ENCODE measurements at places on chromosomes 2 and 18. TPM values are rescaled to one million over a fixed set of nuclear protein-coding genes. Genes with fewer than 3 reads are reported as not detected.

The SLC5A7 gene
- total RNA-seq = 0.27 TPM

The IL18RAP gene
- not detected for total RNA-seq

The GGCX gene
- total RNA-seq = 49.6 TPM

- no peak for DNase-seq
Observed at GRCh38 chr2:205902900-205903237, 183.1 kb downstream of the INO80D start.

GRCh38 chr2:63046552-63046951, 4.1 kb upstream of the OTX1 start:
- DNase-seq = no peak

GRCh38 chr2:105515581-105516415, 116.9 kb upstream of the FHL2 start:
- DNase-seq = no peak

DNA sequence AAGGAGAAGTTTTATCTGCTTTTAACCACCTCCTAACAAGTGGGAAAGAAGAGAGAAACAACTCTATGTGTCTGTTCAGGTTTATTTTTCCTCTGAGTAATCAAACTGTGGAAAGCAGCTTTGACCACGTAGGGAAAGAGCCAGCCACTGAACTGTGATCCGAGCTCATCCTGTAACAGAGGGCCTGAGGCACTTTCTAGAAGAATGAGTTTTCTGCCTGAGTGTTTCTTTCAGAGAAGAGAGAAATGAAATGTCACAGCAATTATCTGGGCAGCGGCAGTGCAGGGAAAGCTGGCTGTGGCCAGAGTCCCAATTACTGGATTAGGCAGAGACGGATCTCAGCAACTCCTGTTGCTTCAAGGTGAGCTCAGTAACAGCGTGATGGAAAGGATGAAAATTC, 151.9 kb downstream of the CD226 start:
- DNase-seq = no peak

GRCh38 chr2:240431271-240431660, 4.2 kb upstream of the GPC1 start:
- DNase-seq = no peak

- DNase-seq = peak; percentile 67
Observed at GRCh38 chr2:180474716-180475115, 467.6 kb upstream of the CWC22 start.

GRCh38 chr2:227480528-227480927, 8.6 kb downstream of the AGFG1 start:
- no peak for DNase-seq

Data from glutamatergic neuron (in vitro differentiated cells).